Right forelimb (tissue), 1 donor: ENCODE measurements at places on chromosomes 11 and 22.

- DNase-seq, result no peak
Observed at GRCh38 chr22:38802671-38803121, 8.8 kb upstream of the DNAL4 start.

DNA sequence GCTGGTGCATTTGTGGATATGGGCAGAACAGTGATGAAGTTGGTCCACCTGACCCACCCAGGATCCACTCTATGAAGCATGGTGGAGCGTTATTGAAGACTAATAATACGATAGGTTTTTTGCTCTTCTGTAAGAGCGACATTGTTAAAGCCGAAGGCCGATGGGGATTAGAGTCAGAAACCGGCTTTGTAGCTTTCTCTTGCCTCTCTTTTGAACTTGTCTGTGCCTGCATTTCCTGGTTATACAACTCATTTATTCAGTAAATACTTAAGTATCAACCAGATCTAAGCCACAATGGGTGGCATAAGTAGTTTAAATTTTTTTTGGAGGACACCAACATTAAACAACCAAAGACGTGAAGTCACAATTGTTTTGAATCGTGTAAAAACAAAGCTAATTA is 93.4 kb downstream of the ARHGAP42 start:
- DNase-seq, result no peak

GRCh38 chr22:19904174-19904856 is 37.3 kb upstream of the COMT start:
- DNase-seq, result no peak

GRCh38 chr11:7638710-7639642 is 34.3 kb downstream of the CYB5R2 start:
- no peak for DNase-seq

DNA sequence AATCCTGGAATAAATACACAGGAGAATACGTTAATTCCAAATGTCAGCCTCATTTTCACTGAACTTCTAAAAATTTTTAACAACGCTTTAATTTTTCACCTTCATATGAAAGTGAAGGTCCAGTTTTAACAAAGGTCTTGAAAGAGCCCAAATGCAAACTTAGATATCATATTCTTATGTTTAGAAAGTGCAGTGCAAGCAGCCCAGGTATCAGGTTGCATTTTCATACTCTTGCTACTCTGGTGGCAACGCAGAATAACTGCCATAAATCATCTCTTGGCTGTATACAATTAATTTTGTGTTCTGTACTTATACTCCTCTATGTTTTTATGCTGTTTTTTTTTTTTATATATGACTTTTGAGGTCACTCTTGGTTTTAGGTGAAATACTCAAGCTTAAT is 496.7 kb upstream of the ARHGAP42 start:
- DNase-seq, result no peak

DNA sequence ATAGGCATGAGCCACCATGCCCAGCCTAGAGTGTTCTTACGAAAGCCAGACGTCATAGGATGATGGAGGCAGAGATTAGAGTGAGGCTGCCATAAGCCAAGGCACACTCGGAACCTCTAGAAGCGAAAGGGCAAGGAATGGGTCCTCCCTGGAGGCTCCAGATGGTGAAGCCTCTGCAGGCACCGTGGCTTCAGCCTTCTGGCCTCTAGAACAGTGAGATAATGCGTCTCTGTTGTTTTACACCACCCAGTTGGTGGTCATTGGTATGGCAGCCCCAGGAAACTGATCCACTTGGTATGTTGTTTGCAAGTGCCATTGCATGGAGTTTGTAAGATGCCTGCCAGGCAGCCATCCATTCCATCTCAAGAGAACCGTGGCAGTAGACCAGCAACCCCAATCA is 791.0 kb downstream of the TBC1D22A start:
- peak; percentile 5 for DNase-seq

DNA sequence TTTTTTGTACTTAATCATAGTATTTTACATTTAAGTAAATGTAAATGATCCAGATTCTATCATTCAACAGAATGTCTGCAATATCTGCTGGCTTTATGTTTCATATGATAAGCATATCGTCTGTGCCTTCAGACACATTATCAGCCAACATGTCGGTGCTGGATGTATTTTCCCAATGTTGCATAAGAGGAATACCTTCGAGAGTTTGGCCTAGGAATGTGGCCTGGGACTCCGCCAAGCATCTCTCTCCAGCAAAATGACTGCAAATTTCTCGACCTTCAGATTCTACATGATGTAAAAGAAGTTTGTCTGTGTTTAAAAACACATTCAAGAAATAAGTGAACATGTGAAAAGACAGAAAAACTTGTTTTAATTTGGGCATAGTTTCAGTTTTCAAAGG is 6.9 kb downstream of the BDNF start:
- DNase-seq, result no peak

GRCh38 chr11:116052603-116053547 is 548.7 kb upstream of the CADM1 start:
- no peak for DNase-seq

DNA sequence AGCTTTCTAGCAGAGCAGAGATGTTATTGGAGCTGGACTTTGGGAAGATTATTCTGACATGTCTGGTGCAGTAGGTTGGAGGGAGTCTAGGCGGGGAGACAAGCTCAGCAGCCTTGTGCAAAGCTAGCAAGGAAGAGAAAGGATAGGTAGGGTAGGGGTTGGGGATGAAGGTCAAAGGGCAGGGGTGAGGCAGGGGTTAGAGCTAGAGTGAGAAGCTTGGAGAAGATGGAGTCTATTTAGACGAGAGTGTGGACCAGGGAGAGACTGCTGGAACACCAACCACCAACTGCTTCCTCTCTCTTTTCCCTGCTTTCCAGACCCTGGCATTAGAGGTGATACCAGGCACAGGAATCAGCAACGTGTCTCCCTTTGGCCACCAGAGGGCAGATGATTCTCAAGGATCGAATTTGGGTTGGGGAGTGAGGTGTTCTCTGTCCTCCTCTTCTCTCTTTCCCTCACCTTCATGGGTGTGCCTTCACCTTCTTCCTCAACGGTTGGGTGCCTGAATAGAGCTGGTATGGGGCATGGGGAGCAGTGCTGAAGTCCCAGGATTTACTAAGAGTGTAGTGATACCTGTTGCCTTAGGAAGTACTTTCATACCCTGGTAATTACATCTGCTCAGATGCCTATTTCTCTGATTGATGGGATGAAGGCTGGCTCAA is 1.8 kb upstream of the MARK2 start:
- peak; percentile 82 for DNase-seq
